ENCODE measurements at places on chromosomes 12 and 14. TPM values are rescaled to one million over a fixed set of nuclear protein-coding genes. Genes with fewer than 3 reads are reported as not detected.

Gene TOX4
- 78.2 TPM for polyA plus RNA-seq

Gene CISTR
- not detected for polyA plus RNA-seq

Gene PRKAB1
- 25.9 TPM for polyA plus RNA-seq

Gene ABHD12B
- polyA plus RNA-seq: not detected

Gene NANOG
- polyA plus RNA-seq: not detected

Gene TMEM52B
- polyA plus RNA-seq: not detected

Gene IKZF4
- 2.5 TPM for polyA plus RNA-seq

Gene AHNAK2
- 17.7 TPM for polyA plus RNA-seq

Gene DBX2
- polyA plus RNA-seq: not detected

Gene ANO4
- 0.25 TPM for polyA plus RNA-seq

- H3K27ac ChIP-seq: no peak overlapping the region
- H3K36me3 ChIP-seq: peaks cover 66% of the 10 kb centered on the region
- no peaks in the 10 kb centered on the region for H3K27me3 ChIP-seq
- no peaks in the 10 kb centered on the region for H3K4me1 ChIP-seq
- no peak overlapping the region for H3K4me3 ChIP-seq
Observed at GRCh38 chr12:56247923-56248322, 10.3 kb downstream of the ANKRD52 start.

DNA sequence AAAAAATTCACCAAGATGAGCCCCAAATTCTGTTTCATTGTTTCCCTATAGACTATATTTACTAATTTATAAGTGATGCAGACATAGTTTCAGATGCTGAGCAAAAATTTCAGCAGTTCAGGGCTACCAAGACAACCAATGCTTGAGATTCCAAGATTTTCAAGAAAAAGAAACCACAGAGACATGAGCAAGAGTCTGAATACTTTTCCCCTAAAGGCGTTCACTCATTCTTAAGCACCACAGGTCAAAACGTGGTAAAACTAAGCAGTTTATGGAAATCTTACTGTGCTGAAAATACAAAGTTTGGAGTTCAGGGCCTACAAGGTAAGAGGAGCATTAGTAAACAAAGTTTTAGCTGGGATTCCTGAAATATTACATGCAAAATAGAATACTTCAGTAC is 221.2 kb downstream of the KCNH5 start:
- H3K4me1 ChIP-seq: no peaks in the 10 kb centered on the region
- H3K27ac ChIP-seq: no peak overlapping the region
- H3K4me3 ChIP-seq: no peak overlapping the region
- no peaks in the 10 kb centered on the region for H3K27me3 ChIP-seq
- no peak for DNase-seq
- no peaks in the 10 kb centered on the region for H3K36me3 ChIP-seq

DNA sequence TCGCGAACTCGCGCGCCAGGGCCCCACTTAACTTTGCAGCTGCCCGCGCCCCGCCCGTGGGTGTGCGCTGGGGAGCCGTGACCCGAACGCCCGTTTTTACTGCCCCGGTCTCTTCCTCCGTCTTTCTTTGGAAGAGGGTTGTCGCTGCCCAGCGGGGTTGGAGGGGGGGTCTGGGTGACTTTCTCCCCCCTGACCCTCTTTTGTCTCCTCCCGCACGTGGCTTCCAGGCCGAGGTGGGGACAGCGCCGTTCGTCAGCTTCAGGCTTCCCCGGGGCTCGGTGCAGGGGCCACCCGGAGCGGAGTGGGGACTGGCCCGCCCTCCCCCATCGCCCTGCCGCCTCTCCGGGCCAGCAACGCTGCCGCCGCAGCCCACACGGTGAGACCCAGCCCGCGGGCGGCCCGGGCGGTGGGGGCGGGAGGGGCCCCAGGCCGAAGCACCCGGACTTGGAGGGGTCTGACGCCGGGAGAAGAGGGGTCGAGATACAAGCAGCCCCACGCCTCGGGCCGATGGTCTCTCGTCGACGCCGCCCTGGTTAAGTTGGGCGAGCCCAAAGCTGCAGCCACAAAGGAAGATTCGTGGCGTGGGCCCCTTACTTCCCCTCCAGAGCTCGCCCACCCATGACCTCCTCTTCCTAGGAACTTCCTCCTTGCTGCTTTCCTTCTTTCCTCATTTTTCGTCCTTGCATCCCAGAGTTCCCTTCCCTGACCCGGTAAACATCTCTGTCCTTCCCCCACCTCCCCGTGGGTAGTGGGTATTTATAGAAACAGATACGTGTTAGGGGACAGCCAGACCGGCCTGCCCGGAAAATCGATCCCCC is 1.2 kb downstream of the DYRK2 start:
- H3K27ac ChIP-seq: peak overlapping the region; percentile 58
- no peaks in the 10 kb centered on the region for H3K36me3 ChIP-seq
- H3K4me1 ChIP-seq: peaks cover 11% of the 10 kb centered on the region
- peak; percentile 25 for DNase-seq
- peak overlapping the region; percentile 90 for H3K4me3 ChIP-seq
- no peaks in the 10 kb centered on the region for H3K27me3 ChIP-seq

DNA sequence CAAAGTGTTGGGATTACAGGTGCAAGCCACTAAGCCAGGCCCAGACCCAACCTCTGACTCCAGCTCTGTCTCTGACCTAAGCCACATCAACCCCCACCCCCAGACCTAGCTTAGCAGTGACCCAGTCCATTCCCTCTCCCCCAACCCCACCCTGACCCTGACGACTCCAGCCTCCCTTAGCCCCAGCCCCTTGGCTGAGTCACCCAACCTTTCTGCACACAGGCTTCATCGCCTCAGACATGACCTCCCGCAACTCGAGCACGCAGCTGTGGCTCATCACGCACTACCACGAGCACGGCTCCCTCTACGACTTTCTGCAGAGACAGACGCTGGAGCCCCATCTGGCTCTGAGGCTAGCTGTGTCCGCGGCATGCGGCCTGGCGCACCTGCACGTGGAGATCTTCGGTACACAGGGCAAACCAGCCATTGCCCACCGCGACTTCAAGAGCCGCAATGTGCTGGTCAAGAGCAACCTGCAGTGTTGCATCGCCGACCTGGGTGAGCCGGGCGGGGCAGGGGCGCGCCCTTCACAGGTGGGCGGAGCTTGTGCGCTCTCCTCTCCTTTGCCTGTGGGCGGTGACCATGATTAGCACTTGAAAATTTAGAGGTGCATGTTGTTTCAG is 7.8 kb downstream of the ACVRL1 start:
- no peak overlapping the region for H3K4me3 ChIP-seq
- H3K27ac ChIP-seq: no peak overlapping the region
- no peak for DNase-seq
- H3K36me3 ChIP-seq: peaks cover 42% of the 10 kb centered on the region
- peaks cover 41% of the 10 kb centered on the region for H3K4me1 ChIP-seq

DNA sequence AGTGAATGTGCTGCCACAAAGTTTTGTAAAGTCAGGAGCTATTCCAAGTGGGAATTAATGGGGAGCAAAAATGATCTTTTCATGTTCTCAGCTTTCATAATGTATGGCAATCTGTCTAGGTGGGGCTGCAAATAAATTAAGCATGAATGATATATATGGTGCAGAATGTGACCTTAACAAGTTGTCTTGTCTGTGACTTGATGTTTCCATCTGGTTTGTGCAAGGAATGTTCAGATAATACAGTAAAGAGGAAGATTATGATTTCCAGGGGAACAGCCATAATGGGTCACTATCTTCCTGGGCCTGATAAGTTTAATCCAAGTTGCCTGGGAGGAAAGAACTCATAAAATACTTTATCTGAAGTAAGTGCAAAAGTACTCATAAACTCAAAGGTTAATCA is 1815.8 kb upstream of the FLRT2 start:
- DNase-seq: no peak
- H3K4me3 ChIP-seq: no peak overlapping the region
- no peaks in the 10 kb centered on the region for H3K36me3 ChIP-seq
- no peaks in the 10 kb centered on the region for H3K4me1 ChIP-seq
- no peak overlapping the region for H3K27ac ChIP-seq

DNA sequence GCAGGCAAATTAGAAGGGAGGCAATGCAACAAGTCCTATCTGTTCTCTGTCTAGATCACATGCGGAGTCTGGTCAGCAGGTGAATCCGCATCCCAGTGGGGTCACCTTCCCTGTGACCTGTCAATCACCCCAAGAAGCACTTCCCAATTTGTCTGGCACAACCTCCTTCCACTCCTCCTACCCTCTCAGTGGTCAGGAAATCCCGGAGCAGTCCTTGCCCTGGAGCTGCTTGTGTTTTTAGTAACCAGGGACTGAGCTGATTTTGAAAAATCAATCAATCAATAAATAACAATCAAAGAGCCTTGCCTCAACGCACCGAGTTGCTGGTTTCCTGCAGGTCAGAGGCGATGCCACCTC is 572 bp upstream of the ACSS3 start:
- H3K27ac ChIP-seq: no peak overlapping the region
- H3K27me3 ChIP-seq: peaks cover 2% of the 10 kb centered on the region
- H3K36me3 ChIP-seq: no peaks in the 10 kb centered on the region
- no peak overlapping the region for H3K4me3 ChIP-seq

DNA sequence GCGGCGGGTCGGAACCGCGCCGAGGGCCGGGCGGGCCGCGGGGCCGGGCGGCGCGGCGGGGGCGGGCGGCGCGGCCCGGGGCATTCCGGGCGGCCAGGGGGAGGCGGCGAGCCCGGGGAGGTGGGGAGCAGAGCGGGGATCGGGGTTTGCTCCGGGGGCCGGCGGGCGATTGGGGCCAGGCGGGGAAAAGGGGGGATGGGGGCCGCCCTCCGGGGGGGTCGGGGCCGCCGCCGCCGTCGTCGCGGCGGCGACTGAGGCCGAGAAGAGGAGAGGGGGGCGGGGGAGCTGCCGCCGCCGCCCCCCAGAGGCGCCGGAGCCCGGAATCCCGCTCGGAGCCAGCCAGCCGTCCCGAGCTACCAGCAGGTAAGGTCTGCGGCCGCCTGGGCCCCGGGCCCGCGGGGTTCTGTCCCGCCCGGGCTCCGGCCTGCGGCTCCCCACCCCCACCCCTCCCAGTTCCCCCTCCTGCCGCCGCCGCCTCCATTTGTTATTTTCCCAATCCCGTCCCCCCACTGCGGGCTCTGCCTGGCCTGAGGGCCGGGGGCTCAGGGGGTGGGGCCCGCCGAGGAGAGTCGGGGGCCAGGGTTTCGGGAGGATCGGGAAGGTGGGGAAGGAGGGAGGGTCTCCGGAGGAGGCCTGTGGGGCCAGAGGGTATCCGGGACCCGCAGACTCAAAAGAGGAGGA is 403 bp downstream of the ATN1 start:
- peaks cover 2% of the 10 kb centered on the region for H3K36me3 ChIP-seq
- peak overlapping the region; percentile 92 for H3K4me3 ChIP-seq
- H3K4me1 ChIP-seq: peaks cover 53% of the 10 kb centered on the region
- H3K27me3 ChIP-seq: no peaks in the 10 kb centered on the region

DNA sequence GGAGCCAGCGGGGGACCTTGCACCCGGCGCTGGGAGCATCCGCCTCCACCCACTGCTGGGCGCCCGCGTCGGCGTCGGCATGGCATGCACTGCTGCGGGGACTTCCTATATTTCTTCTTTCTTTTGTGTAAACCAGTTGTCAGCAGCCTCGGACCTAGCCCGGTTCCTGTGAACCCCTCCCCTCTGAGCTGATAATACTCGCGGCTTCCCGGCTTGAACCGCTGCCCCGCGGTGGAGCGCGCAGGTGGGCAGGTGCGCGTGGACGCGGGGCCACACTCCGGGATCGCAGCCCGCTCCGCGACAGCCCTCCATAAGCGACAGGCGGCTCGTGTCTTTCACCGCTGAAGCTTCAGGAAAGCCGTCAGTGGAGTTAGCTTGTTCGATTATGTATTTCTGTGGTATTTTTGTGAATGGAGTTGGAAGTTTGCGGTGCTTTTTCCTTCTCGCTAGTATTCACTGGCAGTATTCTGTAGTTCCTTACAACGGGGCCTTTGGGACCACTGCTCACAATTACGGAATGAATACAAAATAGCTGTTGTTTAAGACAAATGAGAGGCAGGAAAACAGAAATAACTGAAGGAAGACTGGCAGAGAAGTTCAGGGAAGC is 870 bp downstream of the BMAL2 start:
- no peaks in the 10 kb centered on the region for H3K27me3 ChIP-seq
- peak overlapping the region; percentile 73 for H3K27ac ChIP-seq
- peak; percentile 30 for DNase-seq
- H3K4me3 ChIP-seq: peak overlapping the region; percentile 94
- H3K4me1 ChIP-seq: peaks cover 28% of the 10 kb centered on the region

DNA sequence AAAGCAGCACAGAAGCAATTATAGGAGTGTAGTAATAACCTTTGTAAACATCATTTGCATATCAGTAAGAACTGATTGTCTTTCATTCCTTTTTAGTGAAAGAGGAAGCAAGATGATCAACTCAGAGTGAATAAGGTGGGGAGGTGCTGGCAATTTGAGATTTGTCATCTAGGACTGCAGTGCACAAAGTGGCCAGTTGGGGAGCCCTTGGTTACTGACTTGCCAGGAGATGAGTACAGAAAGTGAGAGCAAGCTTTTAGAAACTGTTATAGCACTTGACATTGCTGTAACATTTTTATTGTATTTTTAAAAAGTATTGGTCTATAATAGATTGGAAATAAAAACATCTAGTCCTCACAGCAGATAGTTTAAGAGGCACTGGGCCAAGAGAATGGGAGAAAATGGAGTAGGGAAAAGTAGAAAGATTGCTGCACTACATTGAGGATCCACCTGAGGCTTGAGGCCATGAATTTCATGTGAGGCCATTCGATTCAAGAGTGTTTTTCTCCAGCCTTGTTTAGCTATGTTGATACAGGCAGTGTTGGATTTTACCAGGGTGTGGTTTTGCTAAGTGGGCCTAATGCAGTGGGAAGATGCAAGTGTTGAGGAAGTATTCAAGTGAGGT is 98.2 kb downstream of the SNAPC1 start:
- H3K27me3 ChIP-seq: peaks cover 25% of the 10 kb centered on the region
- no peak overlapping the region for H3K4me3 ChIP-seq
- H3K36me3 ChIP-seq: no peaks in the 10 kb centered on the region
- no peaks in the 10 kb centered on the region for H3K4me1 ChIP-seq

- no peak for DNase-seq
- no peak overlapping the region for H3K27ac ChIP-seq
- H3K4me1 ChIP-seq: peaks cover 9% of the 10 kb centered on the region
- no peak overlapping the region for H3K4me3 ChIP-seq
- no peaks in the 10 kb centered on the region for H3K36me3 ChIP-seq
- peaks cover 4% of the 10 kb centered on the region for H3K27me3 ChIP-seq
Observed at GRCh38 chr14:67444395-67444794, 32.4 kb upstream of the PLEK2 start.

- H3K4me1 ChIP-seq: peaks cover 16% of the 10 kb centered on the region
- DNase-seq: no peak
- peak overlapping the region; percentile 81 for H3K27ac ChIP-seq
Observed at GRCh38 chr12:55816881-55817344, 611 bp downstream of the SARNP start.

- H3K4me3 ChIP-seq: no peak overlapping the region
- H3K27me3 ChIP-seq: no peaks in the 10 kb centered on the region
- H3K4me1 ChIP-seq: peaks cover 2% of the 10 kb centered on the region
- DNase-seq: no peak
Observed at GRCh38 chr14:71687166-71687831, 244.9 kb upstream of the RGS6 start.

DNA sequence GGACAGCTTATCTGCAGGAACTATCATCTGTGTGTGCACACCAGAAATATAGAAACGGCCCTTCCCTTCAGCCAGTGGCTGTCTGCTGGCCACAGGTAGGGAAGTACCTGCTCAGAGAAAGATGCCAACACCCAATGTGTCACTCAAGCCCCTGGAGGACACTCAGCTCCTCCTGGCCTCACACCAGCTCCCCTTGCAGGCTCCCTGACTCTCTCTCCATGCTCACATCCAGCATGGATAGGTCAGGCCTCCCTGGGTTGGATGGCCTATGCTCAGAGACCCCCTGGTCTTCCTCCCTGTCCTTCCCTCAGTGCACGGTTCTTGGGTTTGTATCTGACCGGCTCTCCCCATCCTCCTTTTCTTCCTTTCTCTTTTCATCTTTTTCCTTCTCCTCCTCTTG is 202.1 kb downstream of the BCL11B start:
- no peaks in the 10 kb centered on the region for H3K36me3 ChIP-seq
- H3K27ac ChIP-seq: no peak overlapping the region
- DNase-seq: no peak
- no peaks in the 10 kb centered on the region for H3K4me1 ChIP-seq
- H3K4me3 ChIP-seq: no peak overlapping the region

Measured in endothelial cell of umbilical vein (primary cell).